GM19239 (cell line): ENCODE measurements at places on chromosomes 16 and 17.
A peak's percentile ranks its signal among the peaks of the same experiment; 100 is the strongest.

GRCh38 chr17:62206550-62206949 is 141.5 kb upstream of the MED13 start:
- no peak for DNase-seq

DNA sequence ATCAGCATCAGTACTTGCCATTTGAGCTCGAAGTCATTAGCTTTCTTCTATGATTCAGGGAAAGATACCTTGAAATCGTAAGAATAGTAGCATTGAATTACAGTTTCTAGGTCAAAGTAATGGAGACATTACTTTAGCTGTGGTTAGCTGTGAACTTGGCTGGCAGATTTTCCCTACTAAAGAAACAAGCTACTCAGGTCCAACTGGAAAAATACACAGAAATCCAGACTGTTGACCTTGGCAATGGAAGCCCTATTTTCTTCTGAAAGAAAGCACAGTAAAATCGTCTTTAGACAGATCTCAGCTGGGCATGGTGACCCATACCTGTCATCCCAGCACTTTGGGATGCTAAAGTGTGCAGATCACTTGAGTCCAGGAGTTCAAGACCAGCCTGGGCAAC is 13.4 kb upstream of the DNAJA2 start:
- no peak for DNase-seq

GRCh38 chr17:12463102-12463501 is 202.6 kb upstream of the MYOCD start:
- no peak for DNase-seq

- DNase-seq: no peak
Observed at GRCh38 chr16:70437582-70438557, 1.0 kb downstream of the ST3GAL2 start.

GRCh38 chr16:56866955-56867830 is 2.2 kb downstream of the SLC12A3 start:
- no peak for DNase-seq

GRCh38 chr16:88940862-88941817 is 35.9 kb downstream of the CBFA2T3 start:
- DNase-seq: peak; percentile 69

DNA sequence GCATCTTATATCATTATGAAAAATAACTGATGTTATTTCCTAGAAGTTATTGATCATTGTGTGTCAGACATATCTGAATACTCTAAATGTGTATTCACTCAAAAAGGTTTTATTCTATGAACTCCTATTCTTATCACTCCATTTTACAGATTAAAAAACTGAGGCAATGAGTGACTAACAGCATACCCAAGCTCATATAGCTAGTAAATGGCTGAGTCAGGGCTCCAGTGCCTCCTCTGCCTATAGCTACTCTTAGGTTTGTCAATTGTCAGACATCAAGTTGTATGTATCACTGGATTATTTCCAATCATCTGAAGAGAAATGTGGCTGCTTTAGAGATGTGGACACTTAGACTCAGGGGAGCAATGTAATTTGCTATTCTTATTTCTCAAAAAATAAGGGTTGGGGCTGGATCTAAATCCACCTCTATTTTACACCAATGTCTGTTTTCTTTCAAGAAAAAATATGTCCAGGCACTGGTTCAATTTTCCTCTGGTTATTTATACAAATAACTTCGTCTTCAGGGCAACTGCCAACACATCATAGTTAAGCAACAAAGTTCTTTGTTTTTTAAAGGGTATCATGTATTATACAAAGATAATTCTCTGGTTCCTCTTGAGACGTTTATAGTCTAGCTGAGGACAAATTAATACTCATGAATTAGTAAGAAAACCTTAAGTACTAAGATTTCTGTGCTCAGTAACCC is 328.9 kb upstream of the MAF start:
- no peak for DNase-seq

- no peak for DNase-seq
Observed at GRCh38 chr17:76644995-76645394, 1.4 kb upstream of the ST6GALNAC1 start.

DNA sequence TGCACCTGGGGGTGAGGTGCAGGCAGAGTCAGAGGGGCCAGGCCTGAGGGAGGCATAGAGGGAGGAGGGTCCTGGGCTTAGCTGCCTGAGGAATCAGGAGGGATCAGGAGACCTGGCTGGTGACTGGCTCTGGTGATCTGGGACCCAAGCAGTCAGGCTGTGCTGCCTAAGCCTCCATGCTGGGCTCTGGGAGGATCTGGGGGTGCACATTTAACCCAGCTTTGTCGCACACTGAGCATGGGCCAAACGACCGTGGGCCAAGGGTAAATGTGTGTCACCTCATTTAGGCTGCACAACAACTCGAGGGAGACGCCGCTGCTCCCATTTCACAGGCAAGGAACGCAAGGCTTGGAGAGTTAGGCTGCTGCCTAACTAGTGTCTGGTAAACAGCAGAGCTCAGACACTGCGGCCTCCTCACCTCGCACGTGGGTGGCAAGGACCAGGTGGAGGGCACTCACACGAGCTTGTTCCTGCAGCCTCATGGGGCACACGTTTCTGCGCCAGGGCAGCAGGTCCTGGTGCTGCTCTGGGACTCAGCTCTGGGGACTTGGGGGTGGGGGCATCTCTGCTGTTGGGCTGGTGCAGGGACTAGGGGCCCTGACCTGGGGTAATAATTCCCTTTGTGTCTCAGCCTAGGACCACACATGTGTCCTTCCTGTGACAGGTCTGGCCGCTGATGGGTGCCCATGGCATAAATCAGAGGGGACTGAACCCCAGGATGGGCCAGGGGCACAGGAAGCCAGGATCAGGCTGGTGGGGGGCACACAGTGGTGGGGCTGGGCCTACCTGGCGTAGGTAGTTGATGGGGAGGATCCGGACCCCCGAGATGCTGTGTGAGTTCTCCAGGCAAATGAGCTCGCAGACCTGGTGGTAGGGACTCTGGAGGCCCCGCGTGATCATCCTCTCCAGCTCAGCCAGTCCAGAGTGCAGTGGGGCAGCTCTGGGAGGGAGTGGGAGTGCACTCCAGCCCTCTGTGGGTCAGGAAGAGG is 18.7 kb downstream of the TMEM235 start:
- DNase-seq: no peak

GRCh38 chr17:50354198-50354597 is 8.3 kb downstream of the XYLT2 start:
- no peak for DNase-seq

DNA sequence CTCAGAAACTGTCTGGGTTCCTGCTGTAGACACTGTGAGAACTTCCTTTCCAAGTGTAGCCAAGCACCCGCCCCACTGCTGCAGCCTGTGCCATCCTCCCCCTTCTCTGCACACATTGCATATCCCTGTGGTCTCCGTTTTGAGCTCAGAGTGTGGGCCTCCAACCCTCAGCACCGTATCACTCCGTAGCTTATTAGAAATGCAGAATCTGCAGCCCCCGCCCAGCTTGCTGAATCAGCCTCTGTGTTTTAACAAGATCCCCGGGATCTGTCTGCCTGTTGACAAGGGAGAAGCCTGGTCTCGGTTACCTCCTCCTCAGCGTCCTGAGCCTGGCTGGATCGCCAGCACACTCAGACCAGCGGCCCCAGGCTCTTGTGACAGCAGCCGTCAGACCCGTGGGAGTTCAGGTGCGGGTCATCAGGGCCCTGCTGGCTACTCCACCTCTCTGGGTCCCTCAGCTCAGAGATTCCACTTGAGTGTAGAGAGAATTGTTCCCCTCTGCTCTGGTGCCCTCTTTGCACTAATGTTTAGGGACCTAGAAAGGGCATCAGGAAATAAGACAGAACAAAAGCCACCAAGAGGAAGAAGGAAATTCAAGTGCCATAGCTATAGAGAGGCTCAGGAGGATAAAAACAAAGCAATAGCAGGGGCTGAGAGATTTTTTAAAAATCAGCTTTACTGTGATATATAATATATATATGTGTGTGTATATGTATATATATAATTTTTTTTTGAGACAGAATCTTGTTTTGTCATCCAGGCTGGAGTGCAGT is 92.3 kb downstream of the PITPNC1 start:
- DNase-seq: no peak

DNA sequence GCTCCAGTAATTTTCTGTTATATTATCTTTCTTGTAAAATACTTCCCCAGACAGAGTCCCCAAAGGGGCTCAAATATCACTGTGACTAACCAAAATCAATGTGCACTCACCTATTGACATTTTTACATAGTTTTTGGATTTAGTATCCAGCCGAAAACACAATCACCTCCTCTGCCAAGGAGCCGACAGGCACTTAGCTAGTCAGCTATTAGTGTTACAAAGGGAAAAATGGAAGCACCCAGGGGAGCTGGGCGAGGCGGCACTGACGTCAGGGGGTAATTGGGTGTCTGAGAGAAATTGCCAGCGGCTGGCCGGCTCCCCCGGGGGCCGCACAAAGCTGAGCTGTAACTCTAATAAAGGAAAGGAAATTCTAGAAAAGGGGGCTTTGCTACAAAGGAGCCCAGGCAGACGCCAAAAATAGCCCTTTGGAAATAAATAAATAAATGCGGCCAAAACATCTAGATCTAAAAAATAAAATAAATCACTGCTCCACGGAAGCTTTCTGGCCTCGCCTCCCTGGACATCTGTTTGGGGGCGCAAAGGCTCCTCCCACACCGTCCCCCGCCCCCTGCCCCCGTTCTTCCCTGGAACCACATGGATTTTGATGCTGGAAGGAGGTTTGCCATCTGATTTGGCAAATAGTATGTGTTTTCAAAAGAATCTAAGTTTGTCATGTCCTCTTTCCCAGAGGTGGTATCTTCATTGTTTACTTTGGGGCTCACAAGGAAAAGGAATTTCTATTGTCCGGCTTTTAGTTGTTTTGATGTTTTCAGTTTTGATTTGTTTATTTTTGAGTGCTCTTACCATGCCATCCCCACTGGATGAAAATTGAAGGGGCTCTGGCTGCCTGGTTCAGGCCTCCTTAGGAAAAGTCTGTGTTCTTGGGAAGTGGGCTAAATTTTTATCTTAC is 156.7 kb downstream of the ZNF423 start:
- DNase-seq: no peak

- no peak for DNase-seq
Observed at GRCh38 chr16:17403859-17404545, 66.8 kb downstream of the XYLT1 start.

DNA sequence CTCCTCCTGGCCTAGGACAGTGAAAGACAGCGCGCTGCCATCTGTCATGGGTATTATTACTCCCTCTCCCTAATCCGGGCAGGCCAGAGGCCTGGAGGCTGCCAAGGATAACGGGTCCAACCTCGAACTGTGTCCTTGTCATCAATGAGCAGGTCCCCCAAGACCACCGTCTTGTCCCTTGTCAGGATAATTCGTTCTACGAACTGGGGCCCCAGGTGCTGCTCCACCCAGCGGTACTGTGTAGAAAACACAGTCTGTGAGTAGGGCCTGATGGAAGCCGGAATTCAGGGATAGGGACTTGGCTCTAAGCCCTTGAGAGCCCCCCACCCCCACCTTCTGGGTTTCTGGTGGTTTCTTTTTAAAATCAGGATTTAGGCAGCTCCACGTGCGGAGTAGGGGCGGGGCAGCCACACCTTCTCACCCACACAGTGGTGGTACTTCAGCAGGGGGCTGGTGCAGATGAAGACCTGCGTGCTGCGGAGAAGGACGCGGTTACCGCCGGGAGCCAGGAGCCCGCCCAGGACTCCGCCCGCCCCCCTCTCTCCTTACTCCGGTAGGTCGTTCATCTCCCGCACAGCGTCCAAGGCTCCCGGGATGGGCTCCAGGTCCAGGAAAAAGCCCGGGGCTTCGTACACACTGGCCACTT is 787 bp downstream of the NT5C start:
- DNase-seq: no peak

GRCh38 chr17:10286324-10286723 is 86.5 kb downstream of the MYH13 start:
- DNase-seq: no peak

GRCh38 chr17:59093702-59094231 is 12.9 kb downstream of the TRIM37 start:
- no peak for DNase-seq

- DNase-seq: no peak
Observed at GRCh38 chr17:50541402-50541715, 5.6 kb upstream of the SPATA20 start.

- no peak for DNase-seq
Observed at GRCh38 chr16:89554343-89554742, 6.1 kb upstream of the RPL13 start.

DNA sequence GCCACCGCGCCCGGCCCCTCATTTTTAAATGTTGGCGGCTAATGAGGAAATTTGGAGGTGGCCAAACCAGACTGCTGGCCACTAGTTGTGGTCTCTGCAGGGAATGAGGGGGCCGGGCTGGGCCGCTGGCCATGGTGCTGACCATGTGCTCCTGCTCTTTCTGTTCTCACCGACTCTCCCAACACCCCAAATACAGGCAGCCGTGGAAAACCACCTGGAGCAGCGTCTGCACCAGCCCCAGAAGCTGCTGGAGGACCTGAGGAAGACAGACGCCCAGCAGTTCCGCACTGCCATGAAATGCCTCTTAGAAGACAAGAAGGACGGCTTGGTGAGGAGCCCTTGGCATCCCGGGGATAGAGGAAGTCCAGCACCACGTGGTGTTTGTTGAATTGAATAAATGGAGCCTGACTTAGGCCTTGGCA is 21.3 kb downstream of the OTOA start:
- DNase-seq: no peak

- no peak for DNase-seq
Observed at GRCh38 chr17:41178341-41178740, 320 bp upstream of the KRTAP4-2 start.

- no peak for DNase-seq
Observed at GRCh38 chr17:29633886-29634285, 11.2 kb upstream of the CORO6 start.

DNA sequence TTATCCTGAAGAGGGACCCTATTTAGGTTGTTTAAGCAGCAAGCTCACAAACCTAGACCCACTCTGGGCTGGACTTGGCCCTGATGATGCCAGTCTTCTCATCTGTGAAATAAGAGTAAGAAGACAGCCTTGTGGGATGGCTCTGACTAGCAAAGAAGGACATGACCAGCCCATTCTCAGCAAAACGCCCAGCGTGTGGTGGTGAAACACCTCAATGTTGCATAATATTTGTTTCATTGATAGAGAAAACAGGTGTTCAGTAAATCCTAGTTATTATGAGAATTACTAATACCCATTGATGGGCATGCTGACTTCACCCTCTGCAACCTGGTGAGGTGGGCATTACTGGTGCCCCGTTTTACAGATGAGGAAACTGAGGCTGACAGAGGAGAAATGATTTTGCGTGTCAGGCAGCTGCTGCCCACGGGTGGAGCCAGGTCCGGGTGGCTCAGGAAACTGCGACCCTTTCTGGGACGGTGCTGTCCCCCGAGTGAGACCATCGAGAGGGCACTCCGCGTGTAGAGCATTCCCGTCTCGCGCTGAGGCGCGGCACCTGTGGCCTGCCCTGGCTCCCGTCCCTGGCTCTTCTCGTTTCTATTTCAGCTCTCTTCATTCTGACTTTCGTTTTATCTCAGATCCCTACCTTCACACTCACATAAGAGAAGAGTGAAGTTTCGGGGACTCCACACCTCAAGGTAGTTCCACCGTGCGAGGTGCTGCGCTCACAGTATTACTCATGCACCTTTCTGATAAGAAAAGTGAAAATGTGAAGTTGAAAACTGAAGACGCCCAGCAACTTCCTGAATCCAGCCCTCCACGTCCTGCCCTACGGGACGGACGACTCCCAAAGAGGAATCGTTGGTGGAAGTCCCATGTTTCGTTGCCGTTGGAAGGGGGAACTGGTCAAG is 48.5 kb downstream of the IRF8 start:
- no peak for DNase-seq
